Lower lobe of right lung (tissue), 2 donors: ENCODE measurements at places on chromosomes 13 and 19.

DNA sequence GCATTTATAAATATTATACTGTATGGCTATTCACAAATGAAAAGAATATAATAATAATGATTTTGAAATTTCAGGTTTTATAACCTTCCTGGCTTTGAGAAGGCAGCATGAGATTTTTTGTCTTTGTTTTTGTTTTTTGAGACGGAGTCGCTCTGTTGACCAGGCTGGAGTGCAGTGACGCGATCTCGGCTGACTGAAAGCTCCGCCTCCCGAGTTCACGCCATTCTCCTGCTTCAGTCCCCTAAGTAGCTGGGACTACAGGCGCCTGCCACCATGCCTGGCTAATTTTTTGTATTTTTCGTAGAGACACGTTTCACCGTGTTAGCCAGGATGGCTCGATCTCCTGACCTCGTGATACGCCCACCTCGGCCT, 64.1 kb downstream of the ZNF429 start:
- peak; percentile 80 for DNase-seq
- no peaks in the 10 kb centered on the region for H3K36me3 ChIP-seq
- no peaks in the 10 kb centered on the region for H3K27me3 ChIP-seq
- no peaks in the 10 kb centered on the region for H3K4me1 ChIP-seq
- H3K27ac ChIP-seq: peak overlapping the region; percentile 72

DNA sequence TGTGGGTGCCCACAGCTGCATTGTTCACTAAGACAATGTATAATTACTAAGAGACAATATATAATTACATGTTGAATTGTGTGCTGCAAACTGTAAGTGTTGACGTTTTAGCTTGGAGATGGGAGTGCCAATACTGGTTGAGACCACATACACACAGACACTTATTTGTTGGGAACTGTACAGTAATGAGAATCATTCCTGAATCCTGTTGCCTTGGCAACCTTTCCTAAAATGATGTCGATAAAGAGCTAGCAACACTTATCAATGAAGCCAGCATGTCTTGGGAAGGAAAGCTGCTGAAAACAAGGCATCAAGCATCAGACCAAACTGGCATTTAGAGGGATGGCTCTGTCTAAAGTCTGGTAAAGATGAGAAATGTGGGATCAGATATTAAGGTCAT, 51.3 kb downstream of the PCDH8 start:
- DNase-seq: no peak
- H3K27me3 ChIP-seq: no peaks in the 10 kb centered on the region
- no peaks in the 10 kb centered on the region for H3K36me3 ChIP-seq
- no peak overlapping the region for H3K27ac ChIP-seq
- H3K4me1 ChIP-seq: no peaks in the 10 kb centered on the region
- H3K4me3 ChIP-seq: no peak overlapping the region

GRCh38 chr13:112880221-112880641, 88.8 kb upstream of the MCF2L start:
- DNase-seq: peak; percentile 39
- H3K27ac ChIP-seq: no peak overlapping the region
- no peaks in the 10 kb centered on the region for H3K4me1 ChIP-seq
- H3K27me3 ChIP-seq: no peaks in the 10 kb centered on the region
- peaks cover 96% of the 10 kb centered on the region for H3K36me3 ChIP-seq

- H3K36me3 ChIP-seq: no peaks in the 10 kb centered on the region
- no peak overlapping the region for H3K27ac ChIP-seq
- peaks cover 22% of the 10 kb centered on the region for H3K4me1 ChIP-seq
- H3K4me3 ChIP-seq: no peak overlapping the region
These were observed 4.0 kb downstream of the SYT5 start for GRCh38 chr19:55176076-55176475.

DNA sequence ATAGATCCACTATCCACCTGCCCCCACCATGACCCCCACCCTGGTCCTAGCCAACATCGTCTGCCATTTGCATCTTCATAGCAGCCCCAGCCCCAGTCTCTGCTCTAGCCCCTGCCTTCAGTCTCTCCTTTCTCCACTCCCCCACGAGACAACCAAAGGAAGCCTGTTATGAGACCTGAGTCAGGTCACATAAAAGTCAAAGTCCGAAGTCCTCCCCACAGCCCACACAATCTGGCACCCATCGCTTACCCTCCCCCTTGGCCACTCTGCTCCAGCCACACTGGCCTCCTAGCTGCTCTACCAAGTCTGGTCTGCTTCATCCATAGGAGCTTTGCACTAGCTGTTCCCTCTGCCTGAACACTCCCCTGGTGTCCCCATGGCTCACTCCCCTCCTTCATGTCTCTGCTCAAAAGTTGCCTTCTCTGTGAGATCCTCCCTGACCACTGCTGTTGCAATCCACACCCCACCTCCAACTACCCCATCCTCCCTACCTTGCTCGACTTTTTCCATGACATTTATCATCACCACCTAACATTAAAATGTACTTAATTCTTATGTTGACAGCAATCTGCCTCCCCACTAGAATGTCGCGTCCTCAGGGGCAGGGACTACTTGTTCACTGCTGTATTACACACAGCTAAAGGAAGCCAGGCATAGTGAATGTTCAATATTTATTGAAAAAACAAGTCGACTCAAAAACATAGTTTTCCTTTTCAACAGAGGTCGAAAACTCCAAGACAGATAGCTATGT, 1.2 kb upstream of the PLEKHG2 start:
- peaks cover 31% of the 10 kb centered on the region for H3K4me1 ChIP-seq
- peak overlapping the region; percentile 100 for H3K27ac ChIP-seq
- H3K36me3 ChIP-seq: peaks cover 16% of the 10 kb centered on the region
- no peak for DNase-seq

GRCh38 chr19:58034477-58034793, 610 bp downstream of the ZSCAN1 start:
- no peak overlapping the region for H3K27ac ChIP-seq
- no peak for DNase-seq
- no peaks in the 10 kb centered on the region for H3K36me3 ChIP-seq
- no peaks in the 10 kb centered on the region for H3K4me1 ChIP-seq
- H3K27me3 ChIP-seq: peaks cover 4% of the 10 kb centered on the region
- peak overlapping the region; percentile 17 for H3K4me3 ChIP-seq

GRCh38 chr19:33139165-33139564, 7.3 kb downstream of the WDR88 start:
- H3K4me3 ChIP-seq: no peak overlapping the region
- H3K36me3 ChIP-seq: no peaks in the 10 kb centered on the region
- H3K4me1 ChIP-seq: peaks cover 5% of the 10 kb centered on the region

DNA sequence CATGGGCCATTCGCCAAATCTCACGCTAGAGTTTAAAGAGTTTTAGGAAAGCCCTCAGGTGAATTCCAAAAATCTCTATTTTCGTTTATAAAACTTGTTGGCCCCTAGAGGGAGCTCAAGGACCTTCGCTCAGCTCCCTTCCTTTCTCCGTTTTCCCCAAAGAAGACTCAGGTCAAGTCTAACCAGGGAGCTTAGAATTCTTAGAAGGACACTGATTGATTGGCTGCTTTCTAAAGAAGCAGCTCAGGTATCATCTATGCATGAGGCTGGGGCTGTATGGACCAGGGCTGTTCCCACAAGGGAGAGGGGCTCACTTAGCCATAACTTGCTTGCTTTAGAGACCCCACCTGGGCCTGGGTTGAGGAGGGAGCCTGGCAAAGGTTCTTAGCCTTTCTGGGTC, 20.5 kb downstream of the DZIP1 start:
- H3K27me3 ChIP-seq: no peaks in the 10 kb centered on the region
- no peaks in the 10 kb centered on the region for H3K4me1 ChIP-seq
- no peak overlapping the region for H3K4me3 ChIP-seq
- H3K27ac ChIP-seq: no peak overlapping the region
- H3K36me3 ChIP-seq: peaks cover 5% of the 10 kb centered on the region

DNA sequence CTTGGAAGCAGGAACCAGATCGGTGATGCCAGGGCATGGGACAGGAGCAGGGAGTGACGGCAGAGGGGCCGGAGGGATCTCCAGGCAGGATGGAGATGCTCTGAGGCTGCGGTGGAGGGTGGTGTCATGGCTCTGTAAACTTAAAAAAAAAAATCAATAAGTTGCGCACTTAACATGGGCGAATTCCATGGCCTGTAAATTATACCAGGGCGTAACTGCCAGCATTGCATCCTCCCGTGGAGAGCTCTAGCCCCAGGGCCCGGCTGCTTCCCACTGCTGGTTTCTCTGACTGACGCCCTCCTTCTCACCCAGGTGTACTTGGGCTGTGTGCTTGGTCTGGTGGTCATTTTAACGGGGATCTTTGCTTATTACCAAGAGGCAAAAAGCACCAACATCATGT, 8.7 kb downstream of the ATP12A start:
- H3K27ac ChIP-seq: no peak overlapping the region
- no peaks in the 10 kb centered on the region for H3K36me3 ChIP-seq
- no peak overlapping the region for H3K4me3 ChIP-seq
- peaks cover 18% of the 10 kb centered on the region for H3K27me3 ChIP-seq
- no peaks in the 10 kb centered on the region for H3K4me1 ChIP-seq

DNA sequence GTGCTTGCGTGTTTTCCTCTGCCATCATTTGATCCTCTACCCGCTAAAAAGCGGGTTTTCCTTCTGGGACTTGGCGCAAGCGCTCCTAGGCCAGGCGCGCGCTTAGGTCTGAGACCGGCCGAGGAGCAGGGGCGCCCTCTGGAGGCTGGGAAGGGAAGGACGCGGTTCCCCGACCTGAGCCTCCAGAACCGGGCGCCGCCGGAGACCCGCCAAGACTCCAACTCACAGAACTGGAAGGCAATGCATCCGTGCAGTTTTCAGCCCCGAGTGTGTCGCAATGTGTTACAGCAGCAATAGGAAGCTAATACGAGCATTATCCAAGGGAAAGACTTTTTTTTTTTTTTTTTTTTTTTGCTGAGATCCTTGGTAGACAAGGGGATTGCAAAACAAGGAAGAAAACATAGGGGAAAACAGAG, 190.9 kb downstream of the COL4A1 start:
- no peaks in the 10 kb centered on the region for H3K4me1 ChIP-seq
- peaks cover 18% of the 10 kb centered on the region for H3K27me3 ChIP-seq
- DNase-seq: peak; percentile 79
- no peak overlapping the region for H3K4me3 ChIP-seq

DNA sequence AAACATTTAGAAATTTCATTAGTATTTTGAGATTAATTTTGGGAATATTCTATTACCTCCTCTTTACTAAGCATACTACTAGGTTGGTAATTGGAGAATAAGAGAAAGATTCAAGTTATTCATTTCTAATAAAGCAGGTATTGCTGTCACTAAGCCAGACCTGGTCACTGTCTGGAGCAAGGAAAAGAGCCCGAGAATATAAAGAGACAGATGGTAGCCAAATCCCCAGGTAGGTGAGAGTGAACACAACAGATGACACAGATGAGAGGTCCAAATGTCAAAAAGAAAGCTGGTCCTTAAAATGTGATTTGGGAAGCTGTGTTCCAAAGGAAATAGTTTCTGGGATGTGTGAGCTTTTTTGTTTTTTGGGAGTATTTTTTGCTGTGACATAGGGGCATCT, 128.6 kb downstream of the ZNF100 start:
- H3K36me3 ChIP-seq: no peaks in the 10 kb centered on the region
- no peaks in the 10 kb centered on the region for H3K4me1 ChIP-seq
- H3K27me3 ChIP-seq: no peaks in the 10 kb centered on the region

DNA sequence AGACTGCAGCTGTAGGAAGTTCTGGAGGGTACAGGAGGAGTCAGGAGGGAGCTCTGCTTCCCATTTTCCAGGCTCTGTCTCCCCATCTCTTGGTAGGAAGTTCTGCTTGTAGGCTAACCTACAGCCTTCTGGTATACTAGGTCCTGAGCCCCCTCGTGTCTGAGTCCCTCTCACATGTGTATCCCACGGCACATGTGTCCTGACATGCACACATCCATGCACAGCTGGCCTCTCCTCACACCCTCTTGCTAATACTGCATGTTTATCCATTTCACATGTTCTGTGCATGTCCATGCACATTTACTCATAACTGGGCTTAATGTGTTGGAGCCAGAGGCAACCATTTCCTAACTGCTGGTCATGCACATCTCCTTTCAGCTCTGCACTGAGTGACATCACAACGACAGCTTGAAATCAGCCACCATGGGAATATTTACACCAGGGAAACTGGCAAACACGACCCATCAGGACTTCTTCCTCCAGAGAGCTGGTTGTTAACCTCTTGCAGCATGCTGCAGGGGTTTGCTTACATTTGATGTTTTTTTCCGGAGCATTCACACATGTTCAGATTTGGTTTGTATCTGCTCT, 3.0 kb downstream of the CD209 start:
- no peaks in the 10 kb centered on the region for H3K4me1 ChIP-seq
- no peak for DNase-seq
- no peak overlapping the region for H3K4me3 ChIP-seq
- H3K27me3 ChIP-seq: peaks cover 4% of the 10 kb centered on the region
- no peak overlapping the region for H3K27ac ChIP-seq

GRCh38 chr19:33660410-33661124, 38.8 kb downstream of the CHST8 start:
- no peaks in the 10 kb centered on the region for H3K36me3 ChIP-seq
- peaks cover 4% of the 10 kb centered on the region for H3K27me3 ChIP-seq
- H3K4me3 ChIP-seq: no peak overlapping the region
- no peak overlapping the region for H3K27ac ChIP-seq
- DNase-seq: no peak
- no peaks in the 10 kb centered on the region for H3K4me1 ChIP-seq

DNA sequence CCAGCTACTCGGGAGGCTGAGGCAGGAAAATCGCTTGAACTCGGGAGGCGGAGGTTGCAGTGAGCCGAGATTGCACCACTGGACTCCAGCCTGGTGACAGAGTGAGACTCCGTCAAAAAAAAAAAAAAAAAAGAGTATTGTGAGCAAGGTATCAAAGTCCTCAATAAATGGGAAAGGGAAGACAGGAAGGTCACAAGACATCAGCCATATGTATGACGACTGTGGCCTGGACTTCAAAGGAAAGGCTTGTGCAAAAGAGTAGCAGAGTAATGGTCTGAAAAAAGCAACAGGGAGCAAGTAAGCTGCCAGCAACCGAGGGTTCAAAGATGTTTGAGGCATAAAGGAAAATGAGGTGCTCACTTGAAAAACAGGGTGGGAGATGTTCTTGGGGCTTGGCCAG, 116.0 kb upstream of the WASF3 start:
- no peaks in the 10 kb centered on the region for H3K36me3 ChIP-seq
- DNase-seq: no peak
- no peak overlapping the region for H3K4me3 ChIP-seq
- H3K4me1 ChIP-seq: no peaks in the 10 kb centered on the region
- no peaks in the 10 kb centered on the region for H3K27me3 ChIP-seq
- H3K27ac ChIP-seq: no peak overlapping the region
